ENCODE measurements at places on chromosomes 11 and 22.

GRCh38 chr11:75029836-75030631 lies 41.3 kb downstream of the NEU3 start:
- no peak for DNase-seq

- no peak for DNase-seq
These were observed 16.5 kb downstream of the SLC22A12 start for GRCh38 chr11:64607381-64607985.

GRCh38 chr11:123702696-123703095 lies 38.8 kb downstream of the ZNF202 start:
- DNase-seq, result no peak

DNA sequence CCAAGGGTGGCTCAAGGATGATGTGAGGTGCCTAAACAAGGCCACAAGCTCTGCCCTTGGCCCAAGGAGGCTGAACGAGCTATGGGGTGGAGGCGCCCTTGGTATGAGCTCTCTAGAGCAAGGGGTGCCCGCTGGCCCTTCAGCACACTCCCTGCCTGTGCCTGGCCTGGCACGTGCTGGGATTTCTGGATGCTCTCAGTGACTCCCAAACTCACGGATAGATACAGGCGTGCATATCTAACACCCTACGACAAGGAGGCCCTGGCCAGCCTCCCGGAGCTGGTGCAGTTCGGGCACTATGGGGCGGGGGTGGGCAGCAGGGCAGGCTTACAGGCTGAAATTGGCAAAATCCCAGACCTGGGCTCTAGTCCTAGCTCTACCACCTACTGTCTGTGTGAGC lies 30.6 kb downstream of the SCUBE1 start:
- DNase-seq, result no peak

GRCh38 chr11:4025967-4026324 lies 68.7 kb upstream of the RRM1 start:
- DNase-seq, result no peak

GRCh38 chr11:83836065-83836464 lies 549.9 kb upstream of the CCDC90B start:
- DNase-seq, result no peak

DNA sequence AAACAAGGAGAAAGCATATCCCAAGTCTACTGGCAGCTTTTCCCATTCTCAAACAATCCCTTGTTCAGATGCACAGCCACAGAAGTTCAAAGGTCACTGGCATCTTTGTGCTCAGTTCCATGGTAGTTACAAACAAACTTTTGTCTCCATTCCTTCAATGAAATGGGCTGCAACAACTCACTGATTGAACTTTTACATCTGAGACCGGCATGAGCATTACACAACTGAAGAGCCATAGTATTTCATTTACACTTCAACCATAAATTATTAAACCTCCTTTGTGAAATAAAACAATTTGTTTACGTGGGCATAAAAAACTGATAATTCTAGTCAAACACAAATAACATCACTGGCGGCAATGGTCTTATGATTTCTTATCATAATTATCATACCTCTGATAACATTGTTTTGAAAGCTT lies 67.8 kb upstream of the ARHGAP32 start:
- DNase-seq, result no peak

GRCh38 chr22:45686836-45687235 lies 15.2 kb downstream of the ATXN10 start:
- no peak for DNase-seq

GRCh38 chr11:62309991-62310390 lies 11.1 kb upstream of the SCGB1D4 start:
- DNase-seq, result no peak

DNA sequence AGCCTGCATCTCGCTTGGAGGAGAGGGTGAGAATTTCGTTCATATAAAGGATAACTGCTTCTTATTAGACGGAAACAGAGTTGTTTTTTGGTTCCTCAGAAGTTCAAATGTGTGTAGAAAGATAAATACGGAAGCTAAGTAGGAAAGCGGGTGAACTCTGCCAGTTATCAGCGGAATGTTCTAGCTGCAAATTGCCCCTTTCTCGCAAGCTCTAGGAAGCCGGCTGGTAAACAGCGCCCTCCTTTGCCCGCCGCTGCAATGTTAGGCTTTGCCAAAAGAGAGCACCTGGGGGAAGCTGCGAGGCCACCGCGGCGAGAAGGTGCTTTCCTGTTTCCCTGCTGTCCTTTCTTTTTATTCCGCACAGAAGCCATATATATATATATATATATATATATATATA lies 67.0 kb downstream of the IGLL5 start:
- no peak for DNase-seq

DNA sequence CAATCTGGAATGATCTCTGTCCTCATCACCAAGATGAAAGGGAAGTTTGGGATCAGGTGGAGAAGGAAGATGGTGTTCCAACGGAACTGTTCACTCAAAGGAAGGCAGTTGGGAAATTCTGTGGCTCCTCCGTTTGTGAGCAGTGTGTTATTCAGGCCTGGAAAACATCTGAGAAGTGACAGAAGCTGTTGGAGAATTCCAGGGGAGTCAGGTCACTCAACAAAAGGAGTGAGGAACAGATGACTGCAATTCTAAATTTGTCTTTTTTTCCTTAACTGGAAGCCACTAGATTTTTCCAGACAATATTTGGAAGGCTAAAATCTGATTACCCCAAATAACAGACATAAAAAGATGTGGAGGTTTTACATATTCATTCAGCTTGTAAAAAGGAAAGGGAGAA lies 107.8 kb downstream of the CD44 start:
- peak; percentile 33 for DNase-seq

- no peak for DNase-seq
These were observed at the start of gene HEPHL1 for GRCh38 chr11:94020777-94021481. HEPHL1 (plus strand) TSS chr11:94021354; CDS start chr11:94021369, 15 bp downstream.

All from hepatic stellate cell (primary cell).